ENCODE measurements at places on chromosomes 7 and 10. TPM values are rescaled to one million over a fixed set of nuclear protein-coding genes. Genes with fewer than 3 reads are reported as not detected.

SPDYE8 gene
- not detected for total RNA-seq

DNA sequence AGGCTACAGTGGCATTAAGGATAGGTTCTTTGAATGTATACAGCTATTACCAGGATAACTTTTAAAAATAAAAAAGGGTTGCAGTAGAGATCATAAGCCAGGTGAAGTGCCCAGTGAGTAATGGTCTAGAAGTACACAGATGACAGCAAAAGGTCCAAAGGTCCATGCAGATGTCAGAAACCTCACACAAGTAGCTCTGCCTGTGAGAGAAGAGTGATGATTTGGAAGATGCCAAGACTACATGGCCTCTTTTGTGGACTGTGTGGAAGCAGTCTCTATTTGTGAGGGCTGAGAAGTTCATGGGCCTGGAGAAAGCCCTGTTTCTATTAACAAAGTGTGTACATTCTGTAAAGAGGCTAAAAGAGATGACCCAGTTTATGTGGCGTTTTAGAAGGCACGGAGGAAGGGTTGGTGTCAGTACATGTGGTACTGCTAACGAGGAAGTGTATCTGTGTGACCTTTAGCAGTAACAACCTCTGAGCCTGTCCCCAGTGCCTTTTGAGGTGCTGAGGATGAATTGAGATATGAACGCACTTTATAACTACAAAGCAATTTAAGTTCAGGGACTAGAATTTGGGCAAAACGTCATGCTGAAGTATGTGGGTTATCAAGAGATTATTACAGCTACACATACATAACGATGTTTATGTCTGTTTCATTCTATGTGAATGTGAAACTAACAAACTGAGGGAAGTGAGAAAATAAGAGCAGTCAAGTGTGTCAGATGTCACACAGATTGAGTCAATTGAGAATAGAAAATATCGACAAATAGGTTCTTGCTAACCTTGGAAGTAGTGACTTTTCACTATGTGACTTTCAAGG is 7.6 kb downstream of the CYCS start:
- peak; percentile 27 for DNase-seq

LIPM gene
- not detected for total RNA-seq

DNA sequence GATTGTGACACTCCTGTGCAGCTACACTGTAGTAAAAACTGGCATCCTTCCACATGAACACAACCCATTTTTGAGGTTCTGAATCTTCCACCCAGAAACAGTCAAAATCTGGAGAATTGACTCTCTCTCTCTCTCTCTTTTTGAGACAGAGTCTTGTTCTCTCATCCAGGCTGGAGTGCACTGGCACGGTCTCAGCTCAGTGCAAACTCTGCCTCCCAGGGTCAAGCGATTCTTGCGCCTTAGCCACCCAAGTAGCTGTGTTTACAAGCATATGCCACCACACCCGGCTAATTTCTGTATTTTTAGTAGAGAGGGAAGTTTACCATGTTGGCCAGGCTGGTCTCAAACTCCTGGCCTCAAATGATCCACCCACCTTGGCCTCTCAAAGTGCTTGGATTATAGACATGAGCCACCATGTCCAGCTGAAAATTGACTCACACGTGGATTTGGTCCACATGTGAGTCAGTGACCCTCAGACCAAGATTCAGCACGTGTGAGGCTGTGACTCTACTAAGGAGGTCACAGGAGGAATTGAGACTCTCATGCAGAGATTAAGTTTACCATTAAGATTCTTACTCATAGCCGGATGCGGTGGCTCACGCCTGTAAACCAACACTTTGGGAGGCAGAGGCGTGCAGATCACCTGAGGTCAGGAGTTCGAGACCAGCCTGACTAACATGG is 12.1 kb upstream of the ZNF107 start:
- DNase-seq, result no peak

MKX gene
- total RNA-seq, result 0.28 TPM

DNA sequence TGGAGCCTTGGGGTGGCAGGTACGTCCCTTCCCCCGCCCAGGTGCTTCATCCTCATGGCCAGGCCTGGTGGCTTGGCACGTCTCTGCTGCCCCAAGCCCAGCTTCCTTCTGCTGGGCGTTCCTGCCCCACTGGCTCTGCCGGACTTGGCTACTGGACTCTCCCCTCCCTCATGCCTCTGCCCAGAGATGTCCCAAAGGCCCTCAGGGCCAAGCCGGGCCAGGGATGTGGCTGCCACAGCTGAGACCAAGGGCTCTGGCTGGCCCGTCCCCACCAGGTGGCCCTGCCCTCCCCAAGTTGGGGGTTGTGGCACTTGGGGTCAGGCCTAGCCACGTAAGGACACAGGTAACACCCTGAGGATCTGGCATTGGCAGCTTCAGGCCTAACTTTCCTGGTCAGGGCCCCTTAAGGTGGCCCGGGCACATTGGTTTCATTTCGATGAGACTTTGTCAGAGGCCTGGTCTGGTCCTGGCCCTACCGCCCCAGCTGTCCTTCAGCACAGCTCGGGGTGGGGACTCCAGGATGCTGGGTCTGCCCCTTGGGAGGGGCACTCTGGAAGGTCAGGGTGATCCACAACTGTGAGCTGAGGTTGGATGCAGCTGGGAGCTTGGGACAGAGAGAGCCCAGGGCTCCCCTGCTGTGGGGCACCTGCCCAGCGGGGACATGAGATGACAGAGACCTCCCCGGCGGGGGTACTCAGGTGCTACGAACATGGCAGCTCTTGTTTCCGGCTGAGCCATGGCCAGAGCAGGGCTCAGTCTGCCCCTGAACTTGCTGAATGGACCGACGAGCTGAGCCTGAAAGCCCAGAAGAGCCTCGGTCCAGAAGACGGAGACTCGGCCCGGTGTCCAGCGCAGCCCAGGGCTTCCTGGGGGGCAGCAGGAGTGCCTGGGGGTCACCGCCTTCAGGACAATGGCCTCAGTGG is 2.9 kb downstream of the BHLHA15 start:
- no peak for DNase-seq

CCDC172 gene
- total RNA-seq, result not detected

DNA sequence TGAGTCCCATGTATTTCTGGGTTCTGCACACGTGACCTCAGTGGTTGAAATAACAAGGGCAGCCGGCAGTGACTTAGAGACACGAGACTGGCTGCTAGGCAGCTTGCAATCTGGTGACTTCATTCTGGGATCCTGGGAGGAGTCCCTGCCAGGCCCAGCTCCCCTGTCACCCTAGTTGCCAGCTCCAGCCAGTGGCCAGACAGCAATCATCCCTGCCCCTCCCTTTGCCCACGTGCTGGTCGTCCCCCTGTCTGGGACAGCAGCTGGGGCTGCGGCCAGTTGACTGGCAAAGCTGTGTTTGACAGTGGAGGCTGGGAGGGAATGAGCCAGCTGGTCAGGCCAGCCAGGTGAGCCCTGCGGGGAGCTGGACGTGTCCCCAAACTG is 30.0 kb downstream of the ADGRA1 start:
- DNase-seq, result no peak

DNA sequence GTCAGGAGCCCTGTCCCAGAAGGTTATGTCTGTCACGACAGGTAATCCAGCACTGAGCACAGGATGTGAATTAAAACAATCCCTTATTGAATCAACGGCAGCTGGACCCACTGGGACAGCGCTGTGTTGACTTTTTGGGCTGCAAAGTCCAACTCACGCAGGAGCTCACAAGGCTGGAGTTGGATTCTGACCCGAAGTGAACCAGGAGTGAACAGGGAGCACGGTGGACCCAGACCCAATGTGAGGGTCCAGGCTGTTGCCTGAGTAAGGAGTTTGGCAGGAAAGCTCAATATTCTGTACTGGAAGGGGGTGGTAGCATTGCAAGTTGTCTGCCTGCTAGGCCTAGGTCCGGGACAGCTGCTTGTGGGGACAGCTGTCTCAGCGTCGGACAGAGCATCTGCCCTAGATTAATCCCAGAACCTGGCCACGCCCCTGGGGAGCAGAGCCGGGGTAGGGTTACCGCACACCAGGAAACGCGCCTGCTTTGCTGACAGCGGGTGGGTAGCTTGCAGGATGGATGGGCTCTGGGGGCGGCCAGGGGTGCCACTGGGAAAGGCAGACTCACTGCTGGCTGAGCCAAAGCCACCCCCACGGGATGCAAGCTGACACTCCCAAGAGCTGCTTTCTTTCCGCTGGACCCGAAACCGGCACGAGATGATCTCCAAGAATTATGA is 24.0 kb downstream of the COL26A1 start:
- DNase-seq, result peak; percentile 4

TMEM176A gene
- not detected for total RNA-seq

DNA sequence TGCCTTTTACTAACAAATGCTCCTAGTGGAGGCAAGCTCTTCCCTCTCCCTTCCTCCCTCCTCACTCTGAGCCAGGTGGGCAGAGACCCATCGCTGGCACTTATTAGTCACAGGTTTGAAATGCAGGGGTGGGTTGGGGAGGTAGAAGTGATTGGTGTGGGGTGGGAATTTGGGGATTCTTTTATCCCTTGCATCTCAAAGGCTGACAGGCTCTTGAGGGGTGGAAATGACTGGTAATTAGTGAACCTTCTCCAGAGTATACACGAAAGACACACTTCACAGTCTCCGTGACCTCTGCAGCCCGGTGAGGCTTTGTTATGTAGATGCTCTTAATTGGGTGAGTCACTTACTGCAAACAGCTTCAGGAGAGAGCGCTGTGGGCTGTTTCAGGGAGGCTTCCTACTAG is 13.9 kb upstream of the LRMDA start:
- no peak for DNase-seq

DNA sequence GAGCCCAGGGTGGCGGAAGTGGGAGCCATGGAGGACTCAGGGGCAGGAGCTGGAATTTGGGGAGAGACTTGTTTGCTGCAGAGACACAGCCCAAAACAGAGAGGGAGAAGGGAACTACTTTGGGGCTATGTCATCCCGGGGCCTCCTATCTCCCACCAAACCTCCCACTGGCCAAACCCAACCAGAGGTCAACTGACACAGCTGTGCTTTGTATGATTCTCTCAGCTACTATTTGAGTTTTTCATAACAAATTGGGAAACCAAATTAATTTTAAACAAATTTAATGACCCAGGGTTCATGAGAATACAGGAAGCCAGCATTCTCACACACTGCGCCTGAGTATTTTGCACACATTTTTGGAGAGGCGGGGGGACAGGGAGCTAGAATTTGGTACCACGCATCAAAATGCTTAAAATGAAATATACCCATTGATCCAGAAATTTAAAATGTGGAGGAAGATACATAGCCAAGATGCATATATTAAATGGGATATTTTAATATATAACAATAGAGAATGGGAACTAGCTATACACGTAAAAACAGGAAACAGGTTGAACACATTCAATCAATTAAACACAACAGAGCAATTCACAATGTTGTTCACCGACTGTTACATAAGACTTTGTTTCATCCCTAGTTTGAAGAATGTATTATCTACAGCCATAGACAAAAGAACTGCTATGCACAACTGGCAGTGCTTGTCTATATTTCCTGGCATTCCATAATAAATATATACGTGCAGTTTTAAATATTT is 105.3 kb downstream of the PARD3 start:
- DNase-seq, result peak; percentile 15

- no peak for DNase-seq
Observed at GRCh38 chr10:121088524-121088923, 237.4 kb downstream of the WDR11 start.

ACSM6 gene
- total RNA-seq, result not detected

GRCh38 chr7:80681272-80681885 is 42.9 kb downstream of the CD36 start:
- peak; percentile 35 for DNase-seq

DGKI gene
- total RNA-seq, result 15.8 TPM

CLCN1 gene
- not detected for total RNA-seq

Measured in IMR-90 (cell line).